Breast epithelium (tissue), 4 donors: ENCODE measurements at places on chromosomes 3 and 15. TPM values are rescaled to one million over a fixed set of nuclear protein-coding genes. Genes with fewer than 3 reads are reported as not detected.
A peak's percentile ranks its signal among the peaks of the same experiment; 100 is the strongest.

DNA sequence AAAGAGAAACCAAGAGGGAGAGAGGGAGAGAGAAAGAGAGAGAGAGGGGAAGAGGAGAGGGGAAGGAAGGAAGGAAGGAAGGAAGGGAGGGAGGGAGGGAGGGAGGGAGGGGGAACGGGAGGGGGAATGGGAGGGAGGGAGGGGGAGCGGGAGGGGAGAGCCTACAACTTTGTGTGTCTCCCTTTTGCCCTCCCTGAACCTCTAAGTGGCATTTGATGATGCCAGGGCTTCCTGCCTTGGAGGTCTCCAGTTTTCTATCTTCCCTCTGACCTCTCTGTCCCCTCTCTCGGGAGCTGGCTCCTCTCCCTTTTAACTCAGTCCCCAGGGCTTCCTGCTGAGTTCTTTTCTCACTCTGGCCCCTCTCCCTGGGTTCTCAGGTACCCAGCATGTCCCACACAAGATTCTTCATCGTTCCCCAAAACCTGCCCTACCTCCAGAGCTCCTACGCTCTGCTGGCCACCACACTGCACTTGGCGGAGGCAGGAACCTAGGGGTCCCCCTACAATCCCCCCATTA lies 12.5 kb upstream of the FAM174B start:
- no peak overlapping the region for H3K4me3 ChIP-seq
- no peak for DNase-seq
- peaks cover 9% of the 10 kb centered on the region for H3K4me1 ChIP-seq
- H3K36me3 ChIP-seq, result no peaks in the 10 kb centered on the region
- no peaks in the 10 kb centered on the region for H3K27me3 ChIP-seq
- H3K27ac ChIP-seq, result peak overlapping the region; percentile 73

DNA sequence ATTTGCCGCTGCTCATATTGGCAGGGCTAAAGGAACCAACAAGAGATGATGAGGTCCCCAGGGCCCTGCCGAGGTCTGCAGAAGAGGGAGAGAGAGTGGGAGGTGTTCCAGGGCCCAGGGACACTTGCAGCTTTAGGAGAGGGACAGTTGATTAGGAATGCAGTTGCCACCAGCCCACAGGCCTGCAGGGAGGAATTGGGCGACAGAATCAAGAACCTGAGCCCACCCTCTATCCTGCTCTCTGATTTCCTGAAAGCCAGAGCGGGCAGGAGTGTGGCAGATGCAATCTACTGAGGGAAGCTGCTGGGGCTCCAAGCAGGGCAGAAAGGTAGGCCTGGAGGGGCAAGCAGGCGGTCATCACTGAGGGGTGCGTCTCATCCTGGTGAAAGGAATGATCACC lies 12.1 kb upstream of the PRR23E start:
- H3K36me3 ChIP-seq, result no peaks in the 10 kb centered on the region
- no peaks in the 10 kb centered on the region for H3K27me3 ChIP-seq
- H3K4me3 ChIP-seq, result no peak overlapping the region
- no peak overlapping the region for H3K27ac ChIP-seq
- no peaks in the 10 kb centered on the region for H3K4me1 ChIP-seq

GRCh38 chr15:89442671-89443307 lies 53.6 kb downstream of the RHCG start:
- peaks cover 5% of the 10 kb centered on the region for H3K27me3 ChIP-seq
- H3K4me3 ChIP-seq, result no peak overlapping the region
- DNase-seq, result no peak
- no peaks in the 10 kb centered on the region for H3K4me1 ChIP-seq
- H3K27ac ChIP-seq, result no peak overlapping the region

GRCh38 chr3:110296885-110297284 lies 774.7 kb upstream of the NECTIN3 start:
- H3K27me3 ChIP-seq, result no peaks in the 10 kb centered on the region
- no peaks in the 10 kb centered on the region for H3K36me3 ChIP-seq
- H3K4me1 ChIP-seq, result no peaks in the 10 kb centered on the region
- no peak for DNase-seq

- no peaks in the 10 kb centered on the region for H3K4me1 ChIP-seq
- no peaks in the 10 kb centered on the region for H3K36me3 ChIP-seq
- H3K27me3 ChIP-seq, result no peaks in the 10 kb centered on the region
- no peak for DNase-seq
- no peak overlapping the region for H3K4me3 ChIP-seq
These were observed 921.0 kb upstream of the ROBO1 start for GRCh38 chr3:80688814-80689213.

Gene SI
- total RNA-seq, result not detected

Gene IL5RA
- 0.98 TPM for total RNA-seq

Gene PATL2
- total RNA-seq, result 1.6 TPM

Gene TRH
- not detected for total RNA-seq

Gene SOX2
- under 0.01 TPM for total RNA-seq
